ENCODE measurements at places on chromosomes 5 and 9.

GRCh38 chr5:122173474-122174415 lies 44.4 kb downstream of the ZNF474 start:
- no peak for DNase-seq

DNA sequence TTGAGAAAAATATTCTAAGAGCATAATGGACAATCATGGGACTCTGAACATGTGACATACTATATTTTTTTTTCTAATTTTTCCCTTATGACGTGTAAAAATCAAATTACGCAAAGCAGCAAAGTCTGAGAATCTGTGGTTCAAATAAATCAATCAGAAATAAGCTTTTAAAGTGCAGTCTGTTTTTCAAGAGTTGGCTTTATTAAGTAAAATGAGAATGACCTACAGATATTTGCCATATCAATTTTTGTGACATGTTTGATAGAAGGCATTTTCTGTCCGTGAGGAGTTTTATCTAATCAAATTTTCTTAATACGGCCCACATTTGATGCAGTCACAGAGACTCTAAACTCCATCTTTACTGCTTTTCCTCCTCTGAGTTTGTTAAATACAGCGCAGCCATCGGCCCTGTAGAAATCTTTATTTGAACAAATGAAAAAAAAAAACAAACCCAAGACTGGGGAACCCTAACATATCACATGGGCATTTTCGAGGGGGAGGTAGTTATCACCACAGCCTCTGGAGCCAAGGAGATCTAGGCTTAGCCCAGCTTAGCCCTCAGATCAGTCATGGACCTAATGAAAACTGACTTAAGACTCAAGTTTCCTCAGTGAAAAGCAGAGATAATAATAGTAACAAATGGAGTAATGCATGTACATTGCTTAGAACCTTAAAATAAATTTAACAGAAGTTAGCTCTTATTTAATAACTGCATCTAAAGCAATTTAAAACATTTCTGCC lies 263.6 kb upstream of the C9orf72 start:
- no peak for DNase-seq

- DNase-seq = no peak
These were observed 6.3 kb downstream of the IGIP start for GRCh38 chr5:140131967-140132409.

DNA sequence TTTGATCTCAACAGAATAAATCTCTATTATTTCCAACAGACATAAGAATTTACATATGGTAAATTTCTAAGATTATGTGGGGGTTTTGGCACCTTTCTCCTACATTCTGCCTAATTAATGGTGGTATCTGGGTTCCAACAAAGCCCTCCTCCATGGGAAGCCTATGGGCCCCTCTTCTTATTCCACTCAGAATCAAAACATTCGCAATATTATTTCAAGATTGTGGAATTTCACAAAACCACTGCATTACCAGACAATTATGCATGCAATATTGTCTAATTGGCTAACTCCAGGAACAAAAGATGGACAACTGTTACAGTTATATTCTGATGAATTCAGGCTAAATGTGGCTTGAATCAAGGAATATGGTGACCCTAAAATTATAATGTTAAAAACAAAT lies 434.0 kb downstream of the NFIB start:
- no peak for DNase-seq

- no peak for DNase-seq
These were observed 1.6 kb downstream of the NR2F1 start for GRCh38 chr5:93584596-93585040.

GRCh38 chr5:169856571-169856970 lies 123.7 kb downstream of the INSYN2B start:
- DNase-seq = no peak

DNA sequence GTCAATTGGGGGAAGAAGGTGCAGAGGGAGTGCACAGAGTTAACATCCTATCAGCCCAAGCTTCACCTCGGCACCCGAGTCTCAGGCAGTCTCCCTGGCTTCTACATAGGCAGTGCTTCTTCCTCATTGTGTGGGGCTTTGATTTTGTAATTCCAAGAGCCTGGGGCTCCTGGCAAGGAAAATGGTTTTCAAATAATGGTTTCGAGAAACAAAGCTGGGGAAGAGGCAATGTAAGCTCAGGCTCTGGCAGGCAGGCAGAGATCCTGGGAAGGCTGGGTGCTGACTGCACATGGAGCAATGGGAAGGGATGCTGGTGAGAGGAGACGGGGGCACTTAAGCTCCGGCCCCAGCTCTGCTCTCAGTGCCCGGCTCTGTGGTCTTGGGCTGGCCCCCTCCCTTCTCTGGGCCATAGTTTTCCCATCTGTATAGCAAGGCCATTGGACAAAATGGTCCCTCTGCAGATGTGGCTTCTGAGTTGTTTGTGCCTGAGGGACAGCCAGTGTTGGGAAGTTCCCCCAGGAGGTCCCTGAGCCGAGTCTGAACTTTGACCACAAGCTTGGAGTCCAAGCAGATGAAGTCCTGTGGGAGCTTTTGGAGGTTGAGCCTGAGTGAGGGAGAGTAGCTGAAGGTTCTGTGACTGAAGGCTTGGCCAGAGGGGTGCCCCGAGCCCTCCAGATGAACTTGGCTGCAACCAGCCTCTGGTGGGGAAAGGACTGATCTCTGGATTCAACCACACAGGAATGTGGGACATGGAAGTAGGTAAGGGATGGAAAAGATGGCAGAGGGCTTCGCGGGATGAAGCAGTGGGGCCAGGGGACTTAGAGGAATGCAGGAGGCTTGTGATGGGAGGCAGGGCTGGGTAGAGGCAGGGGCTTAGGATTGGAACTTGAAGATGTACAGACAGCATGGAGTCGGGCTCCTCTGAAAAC lies 28.5 kb upstream of the IL17B start:
- no peak for DNase-seq

- no peak for DNase-seq
These were observed 3.2 kb upstream of the FBXO4 start for GRCh38 chr5:41921874-41922273.

DNA sequence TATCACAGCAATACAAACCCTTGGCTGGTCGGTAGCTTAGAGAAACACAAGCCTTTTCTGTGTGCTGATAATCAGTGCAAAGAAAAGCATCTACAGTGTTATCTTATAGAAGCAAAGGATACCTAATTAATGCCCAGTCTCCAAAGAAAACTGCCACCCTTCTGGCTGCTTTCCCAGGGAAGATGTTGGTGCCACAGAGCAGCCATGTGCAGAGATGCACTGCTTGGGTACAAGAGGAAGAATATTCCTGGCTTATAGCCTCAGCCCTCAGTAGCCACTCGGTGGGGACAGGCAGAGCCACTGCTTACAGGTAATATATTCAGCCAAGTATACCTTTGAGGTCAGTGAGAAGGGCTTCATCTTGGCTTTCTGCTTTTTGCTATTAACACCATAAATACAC lies 185.3 kb downstream of the PCSK1 start:
- DNase-seq = no peak

- DNase-seq = no peak
These were observed 29.2 kb upstream of the DNAH5 start for GRCh38 chr5:13973724-13974123.

DNA sequence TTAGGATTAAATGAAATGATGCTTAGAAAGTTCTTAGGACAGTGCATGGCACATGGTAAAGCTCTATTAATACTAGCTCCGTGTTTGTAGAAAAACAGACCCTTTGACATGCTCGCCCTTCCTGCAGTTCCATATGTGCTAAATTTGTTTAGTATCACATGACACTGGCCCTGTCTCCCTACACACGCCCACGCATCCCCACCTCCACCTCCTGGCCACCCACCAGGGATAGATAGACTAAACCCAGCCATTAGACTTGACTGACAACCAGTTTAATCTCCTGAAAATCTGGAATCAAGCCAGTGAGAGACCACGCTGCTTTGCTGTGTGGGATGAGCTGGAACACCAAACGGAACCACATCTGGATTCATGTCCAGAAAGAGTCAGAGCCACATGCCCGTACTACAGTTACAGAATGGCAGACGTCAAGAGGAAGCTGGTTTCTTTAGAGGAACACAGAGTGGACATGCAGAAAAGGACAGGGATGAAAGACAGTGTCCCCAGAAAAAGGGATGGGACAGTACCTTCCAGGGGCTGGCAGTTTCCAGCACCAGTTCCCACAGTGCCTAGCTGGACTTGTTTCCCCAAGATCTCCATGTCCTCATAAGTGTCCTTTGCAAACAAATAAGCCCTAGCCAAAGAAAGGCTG lies 186.1 kb downstream of the PDZD2 start:
- no peak for DNase-seq

GRCh38 chr5:120512791-120513650 lies 48.9 kb downstream of the PRR16 start:
- DNase-seq = no peak
